ENCODE measurements at places on chromosomes 6 and 20.

- H3K36me3 ChIP-seq: peaks cover 51% of the 10 kb centered on the region
- peaks cover 23% of the 10 kb centered on the region for H3K4me1 ChIP-seq
- no peaks in the 10 kb centered on the region for H3K27me3 ChIP-seq
- no peak overlapping the region for H3K4me3 ChIP-seq
- H3K27ac ChIP-seq: peak overlapping the region; percentile 65
Observed at GRCh38 chr6:150967910-150968309, 102.4 kb downstream of the MTHFD1L start.

DNA sequence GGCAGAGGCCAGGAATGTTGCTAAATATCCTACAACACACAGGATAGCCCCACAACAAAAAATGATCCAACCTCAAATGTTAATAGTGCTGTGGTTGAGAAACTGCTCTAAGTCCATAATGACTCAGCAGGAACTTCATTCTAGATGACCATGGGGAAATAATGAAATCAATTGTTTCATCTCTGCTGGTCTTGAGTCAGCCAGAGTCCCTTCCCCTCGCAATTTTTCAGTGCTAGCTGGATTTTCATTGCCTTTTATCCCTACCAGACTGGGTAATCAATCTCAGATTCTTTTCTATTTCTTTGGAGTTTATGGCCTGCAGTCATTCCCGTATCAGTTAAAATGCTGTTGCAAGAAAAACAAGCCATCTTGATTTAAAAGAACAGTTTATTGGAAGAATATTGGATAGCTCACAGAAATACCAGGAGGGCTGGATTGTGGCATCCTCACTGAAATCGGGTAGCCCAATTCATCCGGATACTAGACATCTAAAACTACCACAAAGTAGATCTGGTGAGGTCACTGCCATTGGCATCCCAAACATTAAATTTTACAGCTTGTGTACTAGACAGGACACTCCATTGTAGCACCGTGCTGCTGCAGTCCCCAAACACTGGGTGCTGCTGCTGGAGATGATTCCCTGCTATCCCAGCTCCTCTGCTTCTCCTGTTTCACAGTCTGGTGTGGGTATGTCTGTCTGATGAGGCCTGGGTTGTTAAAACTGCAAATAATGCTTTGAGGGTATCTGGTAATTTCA, 30.3 kb upstream of the POPDC3 start:
- H3K27ac ChIP-seq: no peak overlapping the region
- peaks cover 6% of the 10 kb centered on the region for H3K27me3 ChIP-seq
- H3K4me3 ChIP-seq: no peak overlapping the region
- peaks cover 20% of the 10 kb centered on the region for H3K4me1 ChIP-seq
- H3K36me3 ChIP-seq: no peaks in the 10 kb centered on the region
- DNase-seq: no peak

GRCh38 chr20:58512808-58513552, 2.2 kb downstream of the APCDD1L start:
- no peak overlapping the region for H3K4me3 ChIP-seq
- H3K4me1 ChIP-seq: no peaks in the 10 kb centered on the region
- H3K27me3 ChIP-seq: no peaks in the 10 kb centered on the region
- no peak overlapping the region for H3K27ac ChIP-seq
- DNase-seq: no peak

GRCh38 chr6:161749576-161749975, 475.7 kb upstream of the AGPAT4 start:
- H3K4me1 ChIP-seq: peaks cover 15% of the 10 kb centered on the region
- H3K27me3 ChIP-seq: no peaks in the 10 kb centered on the region
- no peak overlapping the region for H3K4me3 ChIP-seq
- DNase-seq: no peak
- H3K36me3 ChIP-seq: no peaks in the 10 kb centered on the region

DNA sequence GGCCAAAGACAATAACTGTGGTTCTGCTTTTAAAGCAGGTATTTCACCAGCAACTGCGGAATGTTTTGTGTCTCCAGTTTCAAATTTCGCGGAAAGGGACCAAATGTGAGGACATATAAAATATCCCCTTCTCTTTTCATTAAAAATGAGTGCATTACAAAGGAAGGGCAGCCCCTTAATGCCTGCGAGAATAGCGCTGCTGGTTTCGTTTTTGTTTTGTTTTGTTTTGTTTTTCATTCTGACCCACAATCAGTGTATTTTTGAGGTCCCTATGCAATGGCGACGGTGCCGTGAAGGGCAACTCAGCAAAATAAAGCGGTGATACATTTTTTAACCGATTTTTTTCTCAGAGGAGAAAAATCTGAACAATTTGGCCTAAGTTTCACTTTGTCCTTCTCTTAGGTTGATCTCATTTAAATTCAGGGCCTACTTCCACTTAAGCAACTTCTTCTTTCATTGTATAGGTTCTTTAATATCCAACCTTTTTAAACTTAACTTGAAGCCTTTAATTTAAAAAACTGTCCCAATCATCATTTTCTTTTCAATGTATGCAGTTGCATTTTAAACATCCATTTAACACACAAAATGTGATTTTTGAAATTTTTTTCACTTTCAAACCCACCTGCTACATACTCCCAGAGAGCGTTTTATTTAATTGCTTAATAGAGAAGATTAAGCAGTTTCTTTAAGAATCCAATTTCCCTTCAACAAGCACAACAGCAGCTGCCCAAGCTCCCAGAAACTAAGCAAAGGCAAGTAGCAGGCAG, 2.9 kb upstream of the HIVEP2 start:
- peaks cover 4% of the 10 kb centered on the region for H3K27me3 ChIP-seq
- H3K4me3 ChIP-seq: peak overlapping the region; percentile 84
- H3K36me3 ChIP-seq: no peaks in the 10 kb centered on the region
- DNase-seq: no peak

GRCh38 chr6:12150812-12151432, 138.8 kb downstream of the HIVEP1 start:
- no peak overlapping the region for H3K27ac ChIP-seq
- H3K4me1 ChIP-seq: peaks cover 7% of the 10 kb centered on the region
- H3K27me3 ChIP-seq: no peaks in the 10 kb centered on the region
- no peak overlapping the region for H3K4me3 ChIP-seq

All from nephron progenitor cell (in vitro differentiated cells).